Activated T-helper 1 cell treated with anti-CD3 and anti-CD28 coated beads, Interleukin-2, amount 50 U/mL, for 16 hours (primary cell): ENCODE measurements at places on chromosomes 2 and 18.

DNA sequence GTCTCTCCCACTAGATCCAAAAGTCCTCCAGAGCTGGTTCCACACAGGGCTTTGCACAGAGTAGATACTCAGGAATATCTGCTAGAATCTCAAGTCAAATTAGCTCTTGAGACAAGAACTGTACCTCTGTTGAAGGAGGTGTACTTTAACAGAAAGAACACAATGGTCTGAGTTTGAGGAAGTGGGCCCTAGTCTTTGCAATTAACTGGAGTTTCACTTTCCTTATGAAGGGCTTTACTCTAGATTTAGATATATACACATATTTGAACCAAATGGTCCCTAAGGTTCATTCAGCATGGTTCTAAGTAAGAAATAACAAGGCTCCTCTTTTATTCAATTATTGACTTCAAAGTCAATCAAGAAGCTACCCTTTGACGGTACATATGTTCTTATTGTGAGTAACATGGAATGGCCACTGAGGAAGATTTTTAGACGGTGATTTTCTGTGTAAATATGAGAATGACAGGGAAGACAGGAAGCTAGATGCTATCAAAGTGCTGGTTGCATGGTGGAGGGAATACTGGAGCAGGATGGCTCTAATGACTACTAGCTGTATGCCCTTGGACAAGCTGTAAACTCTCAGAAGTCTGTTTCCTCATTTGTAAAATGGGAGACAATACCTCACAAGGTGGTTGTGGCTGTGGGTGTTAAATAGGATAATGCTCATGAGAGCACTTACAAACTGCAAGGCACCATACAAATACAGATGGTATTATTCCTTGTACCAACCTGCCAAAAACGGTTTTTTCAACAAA, 73.5 kb upstream of the SERTAD2 start:
- no peak for DNase-seq

DNA sequence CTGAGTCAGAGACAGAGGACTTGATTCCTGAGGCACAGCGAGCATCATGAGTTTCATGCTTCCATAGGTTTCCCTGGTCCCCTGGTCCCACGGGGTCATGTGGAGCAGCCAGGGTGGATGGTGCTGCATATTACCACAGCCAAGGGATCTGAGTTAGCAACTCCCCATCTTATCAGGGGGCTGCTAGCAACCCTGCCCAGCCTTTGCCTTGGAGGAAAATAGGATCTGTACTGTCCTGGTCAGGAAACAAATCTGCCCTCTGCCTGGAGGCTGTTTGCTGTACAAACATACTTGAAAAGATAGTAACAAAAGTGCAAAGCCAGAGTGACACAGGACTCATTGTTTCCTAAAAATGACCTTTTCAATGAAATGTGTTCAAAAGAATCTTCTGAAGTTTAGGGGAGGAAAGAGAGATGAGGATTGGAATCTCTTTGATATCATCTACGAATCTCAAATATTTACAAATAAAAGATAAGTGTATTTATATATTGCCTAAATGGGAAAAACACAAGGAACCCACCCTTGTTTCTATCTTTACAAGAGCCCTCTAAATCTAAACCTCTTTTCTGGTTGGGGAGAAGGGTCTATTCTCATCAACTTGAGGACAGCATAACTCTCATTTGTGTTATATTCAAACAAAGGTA, 194.8 kb downstream of the CD226 start:
- DNase-seq = no peak

DNA sequence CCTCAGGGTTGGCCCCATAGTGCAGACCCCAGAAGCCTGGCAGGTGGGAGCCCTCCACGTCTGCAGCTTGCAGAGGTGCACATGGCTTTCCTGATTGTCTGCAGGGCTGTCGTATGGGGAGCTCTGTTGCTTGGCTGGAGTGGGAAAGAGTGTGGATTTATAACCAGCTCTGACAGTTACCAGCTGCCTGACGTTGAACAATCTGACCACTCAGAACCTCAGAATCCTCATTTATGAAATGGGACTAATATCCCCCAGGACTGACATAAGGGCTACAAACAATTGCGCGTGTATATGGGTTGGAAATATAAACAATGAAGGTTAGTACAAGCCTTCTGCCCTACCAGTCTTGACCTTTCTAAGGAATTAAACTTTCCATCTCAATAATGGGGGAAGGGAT, 13.9 kb upstream of the PXDN start:
- no peak for DNase-seq

DNA sequence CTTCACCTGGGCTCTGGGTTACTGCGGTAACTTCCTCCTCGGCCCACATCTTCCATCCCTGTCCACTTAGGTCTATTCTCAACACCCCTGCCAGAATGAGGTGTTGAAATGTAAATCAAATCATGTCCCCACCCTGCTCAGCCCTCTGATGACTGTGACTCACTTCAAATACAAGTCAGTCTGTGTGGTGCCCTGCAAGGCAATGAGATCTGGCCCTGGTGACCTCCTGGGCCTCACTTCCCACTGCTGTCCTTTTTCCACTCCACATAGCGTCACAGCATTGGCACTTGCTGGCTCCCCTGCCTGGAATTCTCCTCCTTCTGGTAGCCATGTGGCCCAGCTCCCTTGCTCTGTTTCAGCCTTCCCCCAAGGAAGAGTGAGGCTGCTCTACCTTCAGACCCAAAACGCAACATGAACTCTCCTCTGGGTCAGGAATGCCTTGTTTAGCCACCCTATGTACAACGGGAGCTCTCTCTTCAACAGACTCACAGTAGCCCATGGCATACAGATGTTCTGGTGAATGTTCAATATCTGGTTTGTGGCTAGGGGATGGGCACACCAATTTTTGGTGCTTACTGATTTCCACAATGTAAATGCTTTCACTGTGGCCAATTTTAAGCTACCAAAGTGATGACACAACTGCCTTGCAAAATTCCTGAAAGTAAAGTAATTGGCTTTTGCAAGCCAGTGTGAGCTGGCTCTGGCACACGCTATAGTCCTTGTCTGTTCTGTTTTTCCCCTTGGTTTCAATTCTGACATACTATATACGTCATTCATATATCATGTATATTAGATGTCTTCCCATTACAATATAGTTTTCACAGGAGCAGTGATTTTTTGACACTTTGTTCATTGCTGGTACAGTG, 550.3 kb upstream of the HS6ST1 start:
- DNase-seq = no peak

GRCh38 chr2:8422450-8422800, 259.4 kb upstream of the ID2 start:
- DNase-seq = no peak

- DNase-seq = no peak
Measured at GRCh38 chr2:152234277-152234676, 58.7 kb upstream of the STAM2 start.

DNA sequence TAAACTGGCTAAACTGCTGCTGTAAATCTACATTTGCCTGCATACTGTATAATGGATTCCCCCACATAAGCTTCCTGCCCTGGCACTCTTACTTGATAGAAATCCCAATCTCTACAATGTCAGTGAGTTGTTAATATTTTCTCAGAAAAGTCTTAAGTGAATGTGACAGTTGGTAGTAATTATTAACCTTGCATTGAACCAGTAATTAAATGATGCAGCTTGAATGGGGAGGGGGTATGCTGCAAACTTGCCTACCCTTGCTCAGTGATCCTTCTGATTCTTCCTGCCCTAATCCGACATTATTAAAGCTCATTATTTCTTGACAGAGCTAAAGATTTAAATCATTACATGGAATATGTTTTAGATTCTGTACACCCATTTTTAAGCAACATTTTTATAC, 119.0 kb upstream of the CDH7 start:
- no peak for DNase-seq

DNA sequence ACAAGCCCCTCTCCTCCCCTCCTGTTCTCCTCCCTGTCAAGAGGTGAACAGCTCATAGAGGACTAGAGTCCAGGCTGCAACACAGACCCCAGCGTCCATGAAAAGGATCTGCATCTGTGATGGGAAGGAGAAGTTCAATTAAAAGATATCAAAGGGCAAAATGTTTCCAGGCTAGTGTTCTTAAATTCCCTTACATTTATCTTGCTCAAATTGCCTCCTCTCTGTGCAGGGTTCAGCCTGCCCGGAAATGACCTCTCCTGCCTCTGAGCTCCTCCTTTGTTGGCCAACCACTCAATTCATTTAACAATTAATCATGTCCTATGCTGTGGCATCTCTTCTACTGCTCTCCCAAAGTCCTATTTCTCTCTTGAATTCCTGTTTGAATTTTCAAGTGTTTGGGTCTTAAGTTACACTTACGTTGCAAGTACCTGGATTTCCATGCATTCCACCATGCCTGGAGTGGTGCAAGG, 105.3 kb downstream of the TSN start:
- DNase-seq = no peak

DNA sequence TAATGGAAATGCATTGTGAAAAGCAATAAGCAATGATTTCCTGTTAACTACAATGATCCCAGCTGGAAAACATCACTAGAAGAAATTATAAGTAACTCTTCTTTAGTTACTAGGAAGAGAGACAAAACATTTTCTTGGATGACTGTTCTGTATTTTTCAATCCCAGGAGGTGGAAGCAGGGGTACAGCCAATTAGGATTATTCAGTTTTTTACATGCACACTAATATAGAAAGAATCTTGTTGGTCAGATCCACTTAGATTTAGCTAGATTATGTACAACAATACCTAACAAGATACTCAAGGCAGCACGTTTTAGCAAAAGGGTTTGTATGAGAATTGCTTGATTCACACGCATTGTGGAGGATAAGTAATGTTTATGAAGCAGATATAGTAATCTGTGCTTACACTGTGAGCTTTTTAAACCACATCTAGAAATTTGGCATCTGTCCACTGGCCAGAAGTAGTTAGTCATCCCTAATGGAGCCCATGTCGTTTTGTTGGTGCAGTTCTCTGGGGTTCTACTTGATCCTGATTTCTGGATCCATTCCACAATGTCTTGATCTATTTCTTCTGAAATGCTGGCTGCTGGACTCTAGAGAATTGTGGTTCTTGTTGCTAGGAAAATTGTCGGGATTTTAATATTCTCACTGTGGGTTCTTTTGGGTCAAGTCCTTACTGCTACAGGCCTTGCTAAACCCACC, 199.7 kb downstream of the ADCYAP1 start:
- DNase-seq = no peak

DNA sequence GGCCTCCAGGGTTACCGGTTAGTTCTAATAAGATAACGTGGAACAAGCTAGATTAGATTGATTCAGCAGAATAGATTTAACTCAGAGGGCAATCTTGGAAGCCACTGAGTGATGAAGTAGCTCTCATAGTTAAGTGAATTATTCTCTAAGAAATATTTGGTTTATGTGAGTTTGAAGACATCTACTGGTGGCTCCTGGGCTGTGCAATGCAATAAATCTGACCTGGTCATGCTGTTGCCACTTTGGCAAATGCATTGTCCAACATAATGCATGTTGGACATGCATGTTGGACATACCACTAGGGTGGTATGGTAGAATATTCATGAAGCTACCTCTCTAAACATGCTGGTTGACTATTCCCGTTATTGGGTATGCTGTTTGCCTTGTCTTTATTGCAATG, 493.7 kb upstream of the VRK2 start:
- DNase-seq = no peak

DNA sequence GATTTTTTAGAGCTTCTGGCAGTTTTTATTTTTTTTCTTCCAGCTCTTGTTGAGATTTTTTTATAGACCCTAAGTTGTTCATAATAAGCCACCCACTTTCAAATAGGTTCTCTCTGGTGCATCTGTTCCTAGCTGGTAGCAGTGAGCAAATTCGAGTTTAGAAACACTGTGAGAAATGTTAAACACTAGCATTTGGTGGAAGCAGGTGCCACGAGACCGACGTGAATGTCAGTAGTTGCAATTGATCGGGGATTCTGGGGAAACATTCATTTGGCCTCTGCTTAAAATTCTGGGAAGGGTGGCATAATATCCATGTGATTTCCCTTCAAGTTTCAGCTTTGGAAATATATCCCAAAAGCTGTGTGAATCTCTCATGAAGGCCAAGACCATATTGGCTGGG, 435.0 kb downstream of the RNF144A start:
- DNase-seq = no peak

DNA sequence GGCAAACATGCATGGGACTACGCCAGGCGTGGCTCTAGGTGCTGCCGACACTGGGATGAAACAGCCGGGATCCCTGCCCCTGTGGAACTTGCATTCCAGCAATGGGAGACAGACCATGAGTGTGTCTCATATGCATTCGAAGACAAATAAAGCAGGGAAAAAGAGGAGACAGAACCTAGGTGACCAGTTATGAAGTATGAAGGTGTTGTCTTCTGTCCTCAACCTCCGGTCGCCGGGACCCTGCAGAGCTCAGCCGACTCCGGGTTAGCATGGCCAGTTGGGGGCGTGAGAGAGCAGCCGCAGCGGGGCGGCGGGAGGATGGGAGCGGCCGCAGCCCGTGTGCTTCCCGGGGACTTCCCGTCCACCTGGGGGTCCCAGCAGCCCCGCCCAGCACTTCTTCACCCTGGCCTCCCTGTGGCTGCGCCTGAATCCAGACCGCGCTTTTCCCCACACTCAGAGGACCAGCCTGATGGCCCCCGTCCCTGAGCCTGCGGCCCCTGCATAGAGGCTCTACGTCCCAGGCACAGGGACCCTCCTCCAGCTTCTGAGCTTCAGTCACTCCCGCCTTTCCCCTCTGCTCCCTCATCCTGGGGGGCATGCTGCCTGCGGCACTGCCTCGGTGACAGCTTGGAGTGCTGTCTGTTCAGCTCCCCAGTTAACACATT, 11.4 kb downstream of the ID2 start:
- DNase-seq = no peak

DNA sequence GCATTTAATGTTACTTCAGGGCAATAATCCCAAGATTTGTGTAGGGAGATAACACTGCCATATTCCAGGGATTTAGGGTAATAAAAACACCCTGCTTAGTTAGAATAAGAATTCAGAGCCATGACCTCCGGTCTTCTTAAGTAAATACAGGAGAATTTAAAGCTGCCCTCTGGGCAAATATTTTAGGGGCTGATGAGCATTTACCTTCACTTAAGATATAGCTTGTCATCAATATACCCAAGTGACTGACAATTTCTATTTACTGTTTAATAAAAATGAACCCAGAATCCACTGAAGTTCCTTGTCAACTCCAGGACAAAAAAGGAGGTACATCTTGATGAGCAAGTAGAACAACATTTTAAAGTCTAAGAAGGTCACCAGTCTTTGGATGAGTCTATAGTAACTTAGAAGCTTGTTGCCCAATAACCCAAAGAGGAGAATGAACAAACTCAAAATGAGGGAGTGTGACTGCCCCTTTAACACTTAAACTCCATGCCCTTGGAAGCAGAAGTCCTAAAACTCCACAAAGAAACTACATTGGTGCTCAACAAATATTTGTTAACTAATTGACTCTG, 24.3 kb upstream of the IKZF2 start:
- no peak for DNase-seq
